Fibroblast of skin of right quadriceps (primary cell): ENCODE measurements at places on chromosomes 4 and X.

DNA sequence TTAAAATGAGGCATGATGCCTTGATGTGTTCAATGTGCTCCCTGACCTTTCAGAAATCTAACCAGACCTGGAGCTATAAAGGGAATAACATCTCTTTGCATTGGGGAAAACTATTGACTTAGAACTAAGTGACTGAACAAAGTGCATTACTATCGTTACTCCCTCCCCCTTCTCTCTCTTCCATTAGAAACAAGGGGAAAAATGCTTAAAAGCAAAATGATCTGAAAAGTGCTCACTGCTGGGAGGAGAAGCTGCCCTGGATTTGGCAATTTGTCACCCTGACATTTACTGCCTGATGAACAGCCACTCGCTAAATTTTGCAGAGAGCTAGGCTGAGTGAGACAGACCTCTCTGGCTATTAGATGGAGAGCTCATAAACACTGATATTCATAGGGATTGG, 48.6 kb upstream of the PARM1 start:
- no peak for DNase-seq

DNA sequence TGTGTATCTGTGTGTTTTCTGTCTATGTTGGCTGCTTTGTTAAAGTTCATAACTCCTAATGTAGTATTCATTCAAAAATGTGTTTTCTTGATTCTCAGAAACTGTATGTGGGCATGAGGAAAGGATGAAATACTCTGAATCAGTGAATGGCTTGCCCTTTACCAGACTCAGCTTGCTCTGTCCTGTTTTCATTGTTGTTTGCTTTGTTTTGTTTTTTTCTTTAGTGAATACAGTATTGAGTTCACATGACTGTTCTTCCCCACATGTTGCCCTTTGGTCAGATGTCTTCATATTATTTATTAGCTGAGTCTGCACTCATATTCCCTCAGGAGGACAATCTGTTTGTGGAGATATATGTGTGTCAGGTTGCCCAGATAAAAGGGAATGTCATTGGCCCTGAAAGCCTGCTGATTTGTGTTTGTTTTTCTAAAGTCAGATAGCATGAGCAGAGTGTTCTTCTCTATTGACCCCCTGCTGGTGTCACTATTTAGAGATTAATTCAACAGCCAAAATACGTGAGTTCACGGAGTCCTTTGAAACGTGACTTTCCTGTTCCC, 1184.4 kb downstream of the RPA4 start:
- no peak for DNase-seq

DNA sequence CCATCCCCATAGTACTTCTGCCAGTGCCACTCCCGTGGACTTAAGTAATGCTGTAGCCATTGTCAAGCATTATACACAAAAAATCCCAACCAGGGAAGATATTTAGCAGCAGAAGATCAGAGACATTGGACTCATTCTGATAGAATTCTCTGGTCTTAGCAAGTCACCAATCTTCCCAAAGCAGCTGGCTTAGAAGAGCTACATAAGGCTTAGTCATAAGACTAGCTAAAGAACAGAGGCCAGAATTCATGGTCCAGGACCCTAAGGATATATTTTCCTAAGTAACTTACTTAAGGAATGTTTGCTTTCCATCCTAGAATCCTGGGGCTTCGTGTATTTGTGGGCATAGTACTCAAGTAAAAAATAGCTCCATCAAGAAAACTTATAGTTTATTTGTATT, 100.3 kb upstream of the SLIT2 start:
- DNase-seq: peak; percentile 12

DNA sequence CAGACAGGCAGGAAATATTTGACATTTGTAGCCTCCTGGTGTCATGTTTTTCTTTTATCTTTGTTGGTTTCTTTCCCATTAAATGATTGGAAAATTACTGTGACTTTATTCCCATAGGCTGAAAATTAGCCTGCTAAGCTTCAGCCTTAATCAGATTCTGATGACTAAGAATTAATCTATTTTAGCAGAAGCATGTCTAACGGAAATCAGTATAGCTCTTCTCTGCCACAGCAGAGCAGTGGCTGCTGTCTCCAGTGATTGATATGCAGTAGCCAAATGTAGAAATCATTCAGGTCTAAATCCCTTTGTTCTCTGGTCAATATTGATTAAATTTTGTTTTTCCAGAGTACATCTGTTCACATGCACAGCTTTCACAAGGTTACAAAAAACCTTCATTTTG, 199.3 kb downstream of the GC start:
- peak; percentile 6 for DNase-seq

DNA sequence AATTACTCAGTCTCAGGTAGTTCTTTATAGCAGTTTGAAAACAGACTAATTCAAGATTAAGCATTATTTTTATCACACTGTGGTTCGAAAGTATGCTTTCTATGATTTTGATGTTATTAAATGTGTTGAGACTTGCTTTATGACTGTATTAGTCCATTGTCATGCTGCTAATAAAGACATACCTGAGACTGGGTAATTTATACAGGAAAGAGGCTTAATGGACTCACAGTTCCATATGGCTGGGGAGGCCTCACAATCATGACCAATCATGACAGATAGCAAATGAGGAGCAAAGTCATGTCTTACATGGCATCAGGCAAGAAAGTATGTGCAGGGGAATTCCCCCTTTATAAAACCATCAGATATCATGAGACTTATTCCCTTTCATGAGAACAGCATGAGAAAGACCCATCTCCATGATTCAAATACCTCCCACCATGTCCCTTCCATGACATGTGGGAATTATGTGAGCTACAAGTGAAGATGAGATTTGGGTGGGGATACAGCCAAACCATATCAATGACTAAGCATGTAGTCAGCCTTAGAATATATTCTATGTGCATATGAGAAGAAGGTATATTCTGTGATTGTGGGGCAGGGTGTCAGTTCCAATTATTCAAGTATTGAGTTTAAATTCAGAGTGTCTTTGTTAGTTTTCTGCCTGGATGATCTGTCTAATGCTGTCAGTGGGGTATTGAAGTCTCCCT, 44.6 kb upstream of the UGT2A1 start:
- DNase-seq: no peak

GRCh38 chrX:69070949-69071650, 94.2 kb downstream of the PJA1 start:
- DNase-seq: no peak

- no peak for DNase-seq
These were observed 72.0 kb upstream of the PRDM5 start for GRCh38 chr4:120994521-120994920.

- peak; percentile 59 for DNase-seq
These were observed 16.0 kb upstream of the MID1 start for GRCh38 chrX:10636337-10636736.

DNA sequence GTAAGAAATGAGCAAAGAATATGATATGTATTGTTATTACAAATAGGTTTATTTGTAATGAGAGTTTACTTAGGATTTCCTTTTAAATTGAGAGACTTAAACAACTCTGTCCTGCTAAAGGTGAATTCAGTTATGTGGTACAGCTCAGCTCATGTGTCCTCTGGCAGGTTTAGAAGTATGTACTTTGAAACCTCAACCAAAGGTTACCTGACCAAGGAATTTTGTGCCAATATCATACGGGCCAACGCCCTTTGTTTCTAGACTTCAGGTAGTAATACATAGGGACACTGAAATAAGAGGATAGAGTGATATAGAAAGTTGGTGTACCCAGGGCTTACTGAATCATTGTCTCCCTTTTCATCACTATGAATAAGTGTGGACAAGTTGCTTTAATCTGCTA, 25.7 kb downstream of the SLAIN2 start:
- DNase-seq: no peak
